NCI-H1092 (cell line): ENCODE measurements at places on chromosomes 3 and 15.
A peak's percentile ranks its signal among the peaks of the same experiment; 100 is the strongest.

- no peak for DNase-seq
These were observed 97.1 kb downstream of the SLC25A26 start for GRCh38 chr3:66317750-66318376.

DNA sequence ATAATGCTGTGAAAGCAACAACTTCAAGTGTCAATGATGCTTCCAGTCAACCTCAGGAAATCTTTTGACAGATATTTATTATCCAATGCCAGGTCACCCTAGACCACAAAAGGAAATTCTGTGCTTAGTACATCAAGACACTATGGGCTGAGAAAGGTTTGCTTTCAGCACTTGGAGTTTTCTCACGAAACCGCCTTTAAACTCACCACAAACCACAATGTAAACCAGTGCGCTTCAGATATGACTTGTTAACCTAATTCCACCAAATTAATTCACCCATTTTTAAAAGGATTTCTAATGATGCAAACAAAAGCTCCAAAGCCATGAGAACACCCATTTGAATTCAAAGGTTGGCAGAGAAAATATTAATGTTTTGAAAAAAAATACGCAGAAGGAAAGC lies 292.9 kb upstream of the NR2F2 start:
- DNase-seq: no peak

- peak; percentile 20 for DNase-seq
These were observed 418.9 kb upstream of the NAALADL2 start for GRCh38 chr3:174440253-174440701.

DNA sequence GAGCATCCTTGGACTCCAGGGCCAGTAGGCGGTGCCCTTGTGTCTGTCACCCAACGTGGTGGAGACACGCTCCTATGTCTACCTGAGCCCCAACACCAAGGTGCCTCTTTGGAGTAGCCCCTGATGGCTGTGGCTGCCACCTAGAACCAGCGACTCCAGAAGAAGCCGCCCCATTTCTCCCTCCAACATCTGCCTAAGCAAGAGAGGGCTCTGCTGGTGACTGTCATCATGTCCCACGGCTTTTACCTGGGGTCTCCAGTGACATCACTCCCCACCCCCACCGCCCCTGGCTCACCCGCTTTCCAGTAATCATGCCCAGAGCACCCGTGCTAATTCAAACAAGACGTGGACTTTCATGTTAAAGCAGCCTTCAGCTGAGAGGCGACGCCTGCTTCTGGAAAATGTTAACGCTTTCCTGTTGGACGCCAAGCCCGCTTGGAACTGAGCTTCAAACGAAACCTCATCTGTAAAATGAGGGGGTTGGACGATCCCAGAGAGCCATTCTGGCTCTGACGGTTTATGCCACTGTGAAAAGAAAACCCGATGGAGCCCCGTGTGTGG lies 57.0 kb downstream of the ISG20 start:
- DNase-seq: no peak

GRCh38 chr3:131658771-131659170 lies 156.0 kb upstream of the MRPL3 start:
- DNase-seq: no peak

GRCh38 chr15:62758126-62758951 lies 284.2 kb upstream of the TPM1 start:
- no peak for DNase-seq

DNA sequence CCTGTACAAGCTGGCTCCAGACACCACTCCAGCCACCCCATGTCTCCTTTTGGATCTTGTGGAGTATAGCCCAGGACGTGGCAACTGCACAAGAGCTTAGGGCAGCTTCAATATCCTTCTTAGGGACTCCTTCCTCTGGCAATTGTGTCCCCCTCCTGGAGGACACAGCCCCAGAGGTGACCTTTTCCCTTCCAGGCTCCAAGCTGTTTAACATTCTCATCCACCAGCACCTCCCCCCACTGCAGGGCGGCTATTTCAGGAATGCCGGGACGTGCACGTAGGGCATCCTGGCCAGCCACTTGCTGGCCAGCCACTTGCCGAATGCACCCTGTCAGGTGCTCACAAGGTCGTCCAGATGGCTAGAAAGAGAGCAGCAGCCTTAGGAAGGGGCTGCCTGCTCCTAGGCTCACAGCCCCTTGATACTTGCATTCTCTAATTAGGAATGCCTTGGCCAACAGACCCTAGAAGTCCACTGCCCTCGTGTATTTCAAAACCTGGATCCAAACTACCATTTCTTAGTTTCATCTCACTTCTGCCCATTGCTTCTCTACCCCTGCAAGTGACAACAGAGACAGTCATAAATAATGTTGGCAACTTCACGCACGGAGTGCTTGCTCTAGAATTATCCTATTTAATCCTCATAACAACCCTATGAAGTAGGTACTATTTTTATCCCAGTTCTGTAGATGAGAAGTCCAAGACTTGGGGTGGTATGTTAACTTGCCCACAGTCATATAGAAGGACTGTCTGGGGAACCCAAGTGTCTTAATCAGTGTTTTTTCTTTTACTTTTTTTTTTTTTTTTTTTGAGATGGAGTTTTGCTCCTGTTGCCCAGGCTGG lies 24.5 kb upstream of the IDH2 start:
- DNase-seq: no peak

DNA sequence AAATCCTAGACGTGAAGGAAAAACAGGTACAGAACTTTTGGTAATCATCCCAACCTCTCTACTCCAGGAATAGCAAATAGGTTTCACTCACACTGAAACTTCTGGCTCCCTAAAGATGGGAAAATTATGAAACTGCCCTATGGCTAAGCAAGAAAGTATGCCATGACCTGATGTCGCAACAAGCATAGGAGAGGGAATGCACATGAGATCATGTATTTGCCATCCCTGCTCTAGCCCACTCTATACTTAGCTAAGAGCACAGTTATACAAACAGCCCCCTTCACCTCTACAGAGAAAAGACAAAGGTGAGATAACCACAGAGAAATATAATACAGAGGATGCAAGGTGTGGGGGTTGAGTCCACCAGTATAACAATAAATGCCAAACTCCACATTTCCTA lies 102.7 kb downstream of the TBC1D5 start:
- DNase-seq: no peak

- DNase-seq: no peak
These were observed 447.8 kb upstream of the BCHE start for GRCh38 chr3:166285001-166285400.

- DNase-seq: no peak
These were observed 874 bp downstream of the INO80 start for GRCh38 chr15:41115161-41115651.

- DNase-seq: no peak
These were observed 17.3 kb downstream of the AP3S2 start for GRCh38 chr15:89876396-89877082.

GRCh38 chr15:36415643-36416042 lies 163.8 kb upstream of the CDIN1 start:
- no peak for DNase-seq

DNA sequence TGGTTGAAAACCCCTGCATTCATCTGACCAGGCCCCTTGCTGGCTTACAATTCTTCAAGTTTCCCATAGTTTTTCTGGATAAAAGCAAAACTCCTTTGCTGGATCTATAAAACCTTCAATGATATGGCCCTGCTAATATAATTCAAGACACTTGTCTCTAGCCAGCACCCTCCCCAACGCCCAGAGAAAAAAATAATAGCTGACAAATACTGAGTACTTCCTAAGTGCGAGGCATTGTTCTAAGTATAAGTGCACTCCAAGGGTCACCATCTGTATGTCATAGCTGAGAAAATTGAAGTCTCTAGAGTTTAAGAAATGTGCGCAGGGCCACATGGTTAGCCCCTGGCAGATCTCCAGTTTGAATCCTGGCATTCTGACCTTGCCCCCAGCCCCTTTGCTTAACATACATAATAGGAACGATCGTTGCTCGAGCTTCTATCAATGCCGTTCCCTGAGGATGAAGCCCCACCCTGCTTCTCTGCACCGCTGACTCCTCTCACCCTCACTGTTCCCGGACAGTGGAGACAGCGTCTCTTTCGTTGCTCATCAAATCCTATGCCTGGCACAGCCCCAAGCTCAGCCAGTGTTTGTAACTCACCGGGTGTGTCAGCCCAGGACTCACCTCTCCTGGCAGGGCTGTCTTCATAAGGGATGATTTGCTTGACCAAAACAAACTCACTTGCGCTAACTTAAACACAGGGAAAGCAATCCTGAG lies 377.1 kb upstream of the PROK2 start:
- DNase-seq: peak; percentile 12

DNA sequence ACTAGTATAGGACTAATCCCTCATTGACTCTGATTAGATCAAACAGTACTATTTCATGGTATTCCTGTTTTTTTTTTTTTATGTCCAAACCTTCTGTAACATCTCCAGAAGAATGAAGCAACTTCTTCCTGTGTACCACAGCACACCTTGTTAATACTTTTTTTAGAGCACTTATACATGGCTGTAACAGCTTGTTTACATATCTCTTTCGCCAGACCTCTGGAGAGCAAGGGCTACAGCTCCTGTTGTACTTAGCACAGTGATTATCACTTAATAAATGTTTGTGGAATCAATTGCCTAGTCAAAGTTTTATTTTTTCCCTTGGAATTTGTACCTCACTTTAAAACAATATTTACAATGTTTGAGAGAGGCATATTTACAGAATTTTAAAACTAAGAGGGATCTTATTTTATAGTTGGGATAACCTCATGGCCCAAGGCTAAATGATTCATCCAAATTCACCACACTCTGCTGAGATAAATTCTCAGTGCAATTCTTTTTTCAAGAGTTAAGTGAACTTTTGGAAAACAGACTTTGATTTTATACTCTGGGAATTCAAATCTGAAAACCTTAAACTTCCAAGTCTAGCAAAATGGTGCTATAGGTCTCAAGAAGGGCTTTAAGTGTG lies 9.2 kb upstream of the GATM start:
- DNase-seq: no peak

DNA sequence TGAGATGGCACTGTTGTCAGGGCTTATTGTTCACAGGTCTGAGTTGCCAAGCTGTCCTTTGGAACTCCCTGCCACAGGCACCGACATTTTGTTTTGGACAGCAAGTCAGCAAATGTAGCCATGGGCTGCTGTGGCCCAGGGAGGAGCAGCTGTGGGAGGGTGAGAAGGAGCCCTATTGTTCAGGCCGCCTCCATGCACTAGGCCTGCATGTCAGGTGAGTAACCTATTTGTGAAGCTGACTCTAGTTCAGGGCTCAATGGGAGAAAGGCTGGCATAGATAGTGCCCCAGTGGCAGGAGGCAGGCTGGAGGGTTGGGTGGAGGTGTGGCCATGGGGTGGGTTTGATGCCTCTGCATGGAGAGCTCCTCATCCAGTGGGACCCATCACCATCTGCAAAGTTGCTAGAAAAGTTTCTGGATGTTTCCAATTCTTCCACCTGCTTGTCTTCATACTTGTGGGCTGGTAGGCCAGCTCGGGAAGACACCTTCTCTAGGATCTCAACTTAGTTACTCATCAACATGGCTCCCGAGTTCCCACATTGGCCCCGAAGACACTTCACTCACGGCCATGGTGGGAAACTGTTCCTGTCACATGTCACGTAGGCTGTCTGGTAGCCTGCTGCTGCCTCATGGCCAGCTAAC lies 19.5 kb downstream of the AMOTL2 start:
- no peak for DNase-seq

DNA sequence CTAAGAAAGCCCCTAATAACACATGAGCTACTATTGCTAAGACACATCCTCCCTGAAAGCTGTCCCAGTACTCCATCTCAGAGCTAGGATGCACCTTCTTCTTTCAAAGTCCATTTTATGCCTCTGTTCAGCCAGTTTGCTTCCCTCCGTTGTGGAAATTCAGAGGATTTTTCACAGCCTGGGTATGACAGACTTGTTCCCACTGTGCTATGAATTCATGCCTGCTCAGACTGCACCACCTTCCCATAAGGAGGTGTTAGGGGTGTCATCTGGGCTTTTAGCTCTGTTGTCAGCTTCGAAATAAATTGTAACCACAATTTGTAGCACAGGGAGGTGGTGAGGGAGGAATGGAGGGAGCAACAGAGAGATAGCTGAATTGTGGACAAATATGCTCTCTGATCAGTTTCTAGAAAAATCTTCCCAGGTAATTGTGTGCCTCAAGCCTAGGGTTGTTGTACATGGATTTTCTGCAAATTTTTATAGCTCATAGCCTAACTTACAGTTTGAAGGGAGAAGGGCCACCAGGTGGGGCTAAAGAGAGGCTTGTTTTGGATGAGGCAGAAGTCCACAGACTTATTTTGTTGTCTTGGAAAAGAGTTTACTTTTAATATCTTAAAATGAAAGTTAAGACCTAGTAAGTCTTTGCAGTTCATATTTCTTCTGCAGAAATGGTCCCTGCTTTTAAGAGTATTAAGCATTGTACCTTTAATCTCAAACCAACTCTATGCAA lies 462.0 kb downstream of the PDCD6IP start:
- no peak for DNase-seq

GRCh38 chr3:128805772-128806171 lies 73.6 kb upstream of the ACAD9 start:
- no peak for DNase-seq

DNA sequence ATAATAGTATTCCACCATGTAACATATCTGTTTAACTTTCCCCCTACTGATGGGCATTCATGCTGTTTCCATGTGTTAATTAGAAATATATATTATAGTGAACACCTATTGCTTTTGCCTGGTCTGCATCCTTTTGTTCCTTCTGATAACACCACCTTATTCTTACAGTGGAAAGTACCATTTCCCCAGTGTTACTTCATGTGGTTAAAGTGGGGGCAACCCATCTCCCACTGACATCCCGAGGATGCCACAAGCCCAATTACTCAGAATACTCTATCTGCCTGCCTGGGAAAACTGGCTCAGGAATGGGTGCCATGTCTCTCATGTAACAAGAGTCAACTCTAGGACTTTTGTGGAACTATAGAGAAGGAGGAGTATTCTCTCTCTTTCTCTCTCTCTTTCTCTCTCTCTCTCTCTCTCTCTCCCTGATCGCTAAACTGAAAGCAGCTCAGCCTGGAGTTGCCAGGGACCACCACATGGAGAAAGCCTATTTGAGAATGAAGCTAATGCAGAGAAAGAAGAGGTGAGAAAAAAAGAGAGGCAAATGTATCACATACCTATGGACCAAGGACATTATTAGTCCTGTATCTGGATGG lies 66.4 kb upstream of the PPIB start:
- no peak for DNase-seq

DNA sequence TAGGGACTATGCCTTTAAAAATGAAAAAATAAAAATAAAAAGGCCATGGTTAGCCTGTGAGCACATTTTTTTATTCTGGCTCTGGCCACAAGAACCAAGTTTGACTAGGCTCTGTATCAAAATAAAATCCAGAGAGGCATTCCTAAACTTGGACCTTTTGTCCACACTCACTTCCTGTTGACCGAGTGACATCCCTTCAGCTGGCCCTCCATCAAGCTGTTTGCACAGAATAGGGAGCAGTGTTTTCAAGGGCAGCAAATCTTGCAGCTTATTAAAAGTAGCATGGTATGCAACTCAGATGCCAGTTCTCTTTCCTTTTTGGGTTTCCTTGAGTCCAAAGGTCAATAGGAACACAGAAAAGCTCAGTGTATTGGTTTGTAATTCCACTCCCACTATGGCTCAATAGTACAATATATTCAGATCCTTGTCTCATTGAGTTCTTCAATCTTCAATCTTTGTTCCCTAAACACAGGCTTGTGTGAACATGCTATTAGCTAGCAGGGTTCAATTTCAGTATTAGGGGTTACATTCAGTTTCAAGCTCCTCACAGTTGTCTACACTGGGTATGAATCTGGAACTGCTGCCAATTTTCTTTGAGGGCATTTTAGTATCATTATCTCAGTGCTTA lies 244.5 kb downstream of the RBMS3 start:
- peak; percentile 1 for DNase-seq
